ENCODE measurements at places on chromosomes 1 and 21.
A peak's percentile ranks its signal among the peaks of the same experiment; 100 is the strongest.

GRCh38 chr1:156848461-156849150, 10.3 kb downstream of the INSRR start:
- peak; percentile 54 for DNase-seq

DNA sequence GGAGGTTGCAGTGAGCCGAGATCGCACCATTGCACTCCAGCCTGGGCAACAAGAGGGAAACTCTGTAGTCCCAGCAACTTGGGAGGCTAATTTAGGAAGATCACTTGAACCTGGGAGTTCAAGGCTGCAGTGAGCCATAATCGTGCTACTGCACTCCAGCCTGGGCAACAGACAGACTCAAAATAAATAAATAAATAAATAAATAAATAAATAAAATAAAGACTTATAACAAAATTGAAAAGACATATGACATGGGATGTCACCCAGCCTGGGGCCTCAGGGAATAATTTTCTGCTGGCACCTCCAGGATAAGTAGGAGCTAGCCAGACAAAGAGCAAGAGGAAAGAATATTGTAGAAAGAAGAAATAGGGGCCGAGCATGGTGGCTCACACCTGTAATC, 77.9 kb upstream of the PUM1 start:
- no peak for DNase-seq

- DNase-seq, result no peak
Observed at GRCh38 chr1:9240914-9241820, 6.6 kb downstream of the H6PD start.

GRCh38 chr1:6427441-6428390, 3.1 kb downstream of the ESPN start:
- DNase-seq, result no peak

DNA sequence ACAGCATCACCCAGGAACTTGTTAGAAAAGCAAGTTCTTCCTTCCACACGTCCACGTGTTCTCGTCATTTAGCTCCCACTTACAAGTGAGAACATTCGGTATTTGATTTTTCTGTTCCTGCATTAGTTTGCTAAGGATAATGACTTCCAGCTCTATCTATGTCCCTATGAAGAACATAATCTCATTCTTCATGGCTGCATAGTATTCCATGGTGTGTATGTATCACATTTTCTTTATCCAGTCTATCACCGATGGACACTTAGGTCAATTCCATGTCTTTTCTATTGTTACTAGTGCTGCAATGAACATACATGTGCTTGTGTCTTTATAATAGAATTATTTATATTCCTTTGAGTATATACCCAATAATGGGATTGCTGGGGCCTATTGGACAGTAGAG, 368.7 kb upstream of the RUNX1 start:
- DNase-seq, result no peak

GRCh38 chr1:42944246-42944928, 14.3 kb downstream of the SLC2A1 start:
- DNase-seq, result no peak

DNA sequence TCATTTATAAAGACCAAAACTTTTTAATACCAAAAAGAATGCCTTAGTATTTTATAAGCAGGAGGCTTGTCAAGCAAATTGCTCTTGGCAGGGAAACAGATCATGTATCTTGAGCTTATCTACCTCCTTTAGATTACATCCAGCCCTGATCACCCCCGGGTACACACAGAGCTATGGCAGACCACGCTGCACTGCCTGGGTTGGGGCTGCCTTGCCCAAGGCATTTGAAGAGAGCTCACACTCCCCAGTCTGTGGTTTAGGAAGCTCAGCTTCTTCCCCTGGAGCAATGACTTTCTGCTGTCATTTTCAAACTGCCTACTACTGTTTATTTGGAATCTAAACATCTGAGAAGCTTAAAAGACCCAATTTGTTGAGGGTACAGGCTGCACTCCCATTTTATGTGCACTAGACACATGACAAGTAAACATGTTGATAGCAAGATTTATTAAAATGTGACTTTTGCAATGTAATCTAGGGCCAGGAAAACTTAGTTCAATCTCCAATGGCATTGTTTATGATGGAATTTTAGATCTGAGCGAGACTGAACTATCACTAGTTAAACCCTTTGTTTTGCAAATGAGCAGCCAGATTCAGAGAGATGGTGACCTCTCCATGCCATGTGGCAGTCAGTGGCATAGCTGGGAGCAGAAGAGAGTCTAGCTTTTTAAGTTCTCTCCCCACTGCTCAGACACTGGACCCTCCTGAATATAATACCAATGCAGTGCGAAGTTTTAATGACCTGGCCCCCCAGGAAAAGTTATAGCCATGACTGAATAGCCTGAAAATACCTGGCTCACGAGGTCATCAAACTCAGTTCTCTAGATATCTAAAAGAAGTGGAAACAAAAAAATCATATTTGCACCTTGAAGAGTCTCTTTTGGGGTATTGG, 214.9 kb downstream of the HLX start:
- DNase-seq, result no peak

GRCh38 chr1:33094971-33095604, 14.1 kb downstream of the AZIN2 start:
- no peak for DNase-seq

- no peak for DNase-seq
Observed at GRCh38 chr1:84842748-84843231, 50.2 kb downstream of the LPAR3 start.

GRCh38 chr1:43776043-43776761, 68.9 kb downstream of the ST3GAL3 start:
- no peak for DNase-seq

DNA sequence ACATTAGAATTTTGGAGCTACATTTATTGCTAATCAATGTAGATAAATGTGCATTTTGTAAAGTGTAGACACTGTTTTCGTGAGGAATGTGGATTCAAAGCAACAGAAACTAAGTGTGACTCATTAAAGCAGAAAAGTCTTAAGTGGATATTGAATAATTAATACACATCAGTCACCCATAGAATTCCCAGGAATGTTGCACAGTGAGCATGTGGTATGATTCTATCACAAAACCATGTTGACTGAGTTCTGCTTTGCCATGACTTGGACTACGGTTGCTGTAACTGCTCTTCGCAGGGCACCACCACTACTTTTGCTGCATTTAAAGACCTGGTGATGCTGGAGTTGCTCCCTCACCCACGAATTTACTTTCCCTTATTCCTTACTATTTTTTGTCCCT, 471.8 kb downstream of the KCNT2 start:
- DNase-seq, result no peak

- DNase-seq, result no peak
Observed at GRCh38 chr21:33578214-33578613, 10.3 kb downstream of the DONSON start.

DNA sequence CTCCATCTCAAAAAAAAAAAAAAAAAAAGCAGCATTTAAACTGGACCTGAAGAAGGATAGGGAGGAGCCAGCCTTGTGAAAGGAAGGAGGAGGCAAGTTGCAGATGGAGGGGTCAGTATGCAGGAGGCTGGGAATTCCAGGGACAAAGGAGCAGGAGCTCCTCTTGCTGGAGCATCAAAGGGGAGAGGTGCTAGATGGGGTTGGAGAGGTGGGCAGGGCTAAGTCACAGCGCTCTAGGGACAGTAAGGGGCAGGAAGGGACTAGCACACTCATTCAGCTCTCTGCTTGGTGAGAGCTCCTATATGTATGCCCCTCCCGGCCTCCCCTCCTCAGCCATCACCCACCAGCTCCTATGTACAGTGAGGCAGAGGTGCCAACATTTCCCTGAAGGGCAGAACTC, 26.8 kb downstream of the MAP7D1 start:
- DNase-seq, result no peak

DNA sequence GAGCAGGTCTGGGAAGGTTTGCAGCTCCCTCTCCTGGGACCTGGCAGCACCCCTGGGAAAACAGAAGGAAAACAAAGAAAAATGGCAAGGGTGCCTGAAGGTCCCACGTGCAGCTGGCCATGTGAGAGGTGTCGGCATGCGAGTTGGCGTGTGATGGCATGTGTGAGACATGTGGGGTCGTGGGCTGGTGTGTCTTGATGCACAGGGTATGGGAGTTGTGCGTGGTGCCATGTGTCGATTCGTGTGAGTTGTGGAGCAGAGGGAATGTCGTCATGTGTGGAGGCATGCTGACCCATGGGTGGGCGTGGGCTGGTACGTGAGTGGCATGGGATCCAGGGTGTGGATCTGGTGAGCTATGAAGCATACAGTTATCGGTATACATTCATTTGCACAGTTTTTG, 1.3 kb downstream of the HPCA start:
- no peak for DNase-seq

DNA sequence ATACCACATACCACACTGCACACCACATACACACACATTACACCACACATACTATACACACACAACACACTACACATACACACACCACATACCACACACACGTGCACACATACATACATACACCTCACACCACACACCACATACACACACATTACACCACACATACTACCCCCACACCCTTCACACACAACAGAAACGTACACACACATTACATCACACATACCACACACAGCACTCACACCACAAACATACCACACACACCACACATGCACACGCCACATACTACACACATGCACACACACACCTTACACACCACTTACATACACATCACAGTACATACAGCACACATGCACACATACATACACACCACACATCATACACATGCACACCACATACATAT, 28.5 kb downstream of the RAB7B start:
- no peak for DNase-seq

GRCh38 chr1:97207868-97208267, 486.3 kb downstream of the PTBP2 start:
- no peak for DNase-seq

DNA sequence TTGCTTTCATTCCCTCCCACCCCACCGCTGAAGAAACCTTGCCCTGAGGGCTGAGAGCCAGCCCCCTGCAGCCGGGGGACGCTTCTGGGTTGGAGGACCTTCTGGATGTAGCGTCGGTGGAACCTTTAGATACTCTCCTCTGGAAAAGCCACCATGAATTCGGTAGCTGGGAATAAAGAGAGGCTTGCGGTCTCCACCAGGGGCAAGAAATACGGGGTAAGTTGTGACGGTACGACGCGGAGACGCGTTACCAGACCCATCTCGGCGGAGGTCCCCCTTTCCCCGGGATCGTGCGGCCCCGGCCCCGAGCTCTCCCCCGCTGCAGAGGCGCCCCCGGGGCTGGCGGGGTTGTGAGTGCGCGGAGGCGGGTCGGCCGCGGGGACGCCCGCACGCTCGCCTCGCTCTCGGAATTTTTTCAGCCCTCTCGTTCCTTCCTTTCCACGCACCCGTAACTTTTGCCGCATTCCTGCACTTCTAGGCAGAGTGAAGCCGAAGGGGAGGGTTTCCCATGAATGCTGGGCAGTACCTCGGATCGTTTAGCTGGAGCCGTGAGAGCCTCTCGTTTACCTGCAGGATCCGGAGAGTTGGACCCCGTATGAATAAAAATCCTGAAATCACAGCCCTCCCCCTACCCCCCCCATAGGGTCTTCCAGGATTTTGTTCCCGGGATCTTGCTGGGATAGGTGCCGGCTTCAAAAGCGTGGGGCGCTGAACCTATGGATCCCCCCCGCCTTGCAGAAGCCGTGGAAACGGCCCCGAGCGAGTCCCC, 671 bp downstream of the KIF26B start:
- DNase-seq, result peak; percentile 6

- DNase-seq, result peak; percentile 48
Observed at GRCh38 chr21:42609811-42610210, 43.6 kb upstream of the PDE9A start.

GRCh38 chr1:1752190-1752589, 26.1 kb downstream of the NADK start:
- DNase-seq, result no peak

GRCh38 chr21:15797577-15798363, 68.0 kb downstream of the USP25 start:
- no peak for DNase-seq

- no peak for DNase-seq
Observed at GRCh38 chr1:201661823-201662359, 123.0 kb downstream of the NAV1 start.

GRCh38 chr1:115237507-115237906, 100.5 kb downstream of the NGF start:
- no peak for DNase-seq

- DNase-seq, result peak; percentile 52
Observed at GRCh38 chr1:26696119-26696653, 371 bp downstream of the ARID1A start.
